ENCODE measurements at places on chromosomes 11 and 22.

DNA sequence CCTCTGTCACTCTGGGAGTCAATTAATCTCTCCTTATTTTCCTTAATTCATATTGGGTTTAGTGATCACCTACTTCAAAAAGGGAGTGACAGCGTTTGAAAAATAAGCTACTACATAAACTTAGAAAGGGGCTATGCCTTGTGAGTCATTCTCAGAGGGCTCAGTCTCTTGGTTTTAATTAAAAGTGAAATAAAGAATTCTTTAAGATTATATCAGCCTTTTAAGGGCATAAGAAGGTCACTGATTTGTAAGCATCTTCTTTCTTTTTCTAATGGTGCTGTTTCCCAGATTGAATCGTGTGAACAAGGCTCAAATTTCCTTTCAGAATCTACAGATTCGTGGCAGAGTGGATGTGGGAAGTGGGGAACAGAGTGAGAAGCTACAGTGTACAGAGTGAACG lies 636.2 kb upstream of the CCDC90B start:
- no peak for DNase-seq

- no peak for DNase-seq
These were observed 471 bp upstream of the TMEM184B start for GRCh38 chr22:38273135-38273826.

DNA sequence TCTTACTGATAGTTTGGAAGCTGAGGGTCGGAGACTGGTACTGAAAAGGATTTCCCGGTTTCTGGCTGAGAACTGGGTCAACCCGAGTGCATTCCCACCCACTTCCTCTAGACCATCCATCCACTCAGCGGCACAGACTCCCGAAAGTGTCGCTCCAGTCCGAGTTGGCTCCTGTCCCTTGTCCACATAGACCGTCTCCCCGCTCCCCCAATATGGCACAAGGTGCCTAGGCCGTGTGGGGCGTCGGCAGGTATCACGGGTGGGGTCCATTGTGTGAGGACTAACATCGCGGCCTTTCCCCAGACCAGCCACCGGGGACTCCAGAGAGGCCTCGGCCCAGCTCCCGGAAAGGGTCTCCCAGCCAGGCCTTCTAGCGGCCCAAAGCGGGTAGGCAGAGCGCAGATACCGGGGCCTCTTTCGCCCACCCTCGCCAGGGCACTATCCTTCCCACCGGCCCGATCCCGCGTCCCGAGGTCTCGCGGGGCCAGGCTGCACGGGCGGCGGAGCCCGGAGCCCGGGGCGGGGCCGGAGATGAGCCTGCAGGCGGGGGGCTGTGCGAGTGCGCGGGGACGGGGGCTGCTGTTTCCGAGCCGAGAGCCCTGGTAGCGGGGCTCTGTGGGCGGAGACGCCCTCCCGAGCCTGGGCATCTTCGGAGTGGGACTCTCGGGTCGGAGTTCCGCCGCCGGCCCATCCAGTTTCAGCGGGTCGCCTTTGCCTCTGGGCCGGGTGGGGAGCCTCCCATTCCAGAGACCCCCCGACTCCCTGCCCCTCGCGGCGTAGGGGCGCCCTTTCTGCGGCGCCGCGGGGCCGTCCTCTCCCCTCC lies 21.1 kb downstream of the SERPINH1 start:
- no peak for DNase-seq

DNA sequence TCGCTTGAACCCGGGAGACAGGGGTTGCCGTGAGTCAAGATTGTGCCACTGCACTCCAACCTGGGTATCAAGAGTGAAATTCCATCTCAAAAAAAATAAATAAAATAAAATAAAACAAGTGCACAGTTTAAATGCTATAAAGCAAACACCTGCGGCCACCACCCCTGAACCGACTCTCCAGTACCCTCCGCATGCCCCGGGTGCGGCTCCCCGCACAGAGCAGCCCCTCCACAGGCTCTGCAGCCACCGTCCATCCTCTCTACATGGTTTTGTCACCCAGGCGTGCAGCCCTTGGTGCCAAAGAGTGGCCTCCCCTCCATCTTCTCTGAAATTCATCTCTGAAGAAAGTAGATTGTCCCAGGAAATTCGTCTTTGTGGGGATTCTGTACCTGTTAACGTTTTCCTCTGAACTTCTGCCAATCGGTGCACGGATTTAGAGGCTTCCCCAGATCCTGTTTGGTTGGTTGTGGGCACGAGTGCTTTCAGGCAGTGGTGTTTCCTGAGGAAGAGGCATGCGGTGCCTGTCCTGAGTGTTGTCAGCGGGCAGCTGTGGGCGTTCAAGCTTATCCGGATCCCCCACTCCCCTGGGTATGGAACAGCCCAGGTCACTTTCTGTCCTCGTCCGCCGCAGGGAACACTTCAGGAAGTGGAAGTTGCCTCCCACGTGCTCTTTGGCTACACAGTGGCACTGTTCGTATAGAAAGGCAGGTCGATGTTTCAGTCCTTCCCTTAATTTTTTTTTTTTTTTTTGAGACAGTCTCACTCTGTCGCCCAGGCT lies 4.1 kb downstream of the MIOX start:
- no peak for DNase-seq

DNA sequence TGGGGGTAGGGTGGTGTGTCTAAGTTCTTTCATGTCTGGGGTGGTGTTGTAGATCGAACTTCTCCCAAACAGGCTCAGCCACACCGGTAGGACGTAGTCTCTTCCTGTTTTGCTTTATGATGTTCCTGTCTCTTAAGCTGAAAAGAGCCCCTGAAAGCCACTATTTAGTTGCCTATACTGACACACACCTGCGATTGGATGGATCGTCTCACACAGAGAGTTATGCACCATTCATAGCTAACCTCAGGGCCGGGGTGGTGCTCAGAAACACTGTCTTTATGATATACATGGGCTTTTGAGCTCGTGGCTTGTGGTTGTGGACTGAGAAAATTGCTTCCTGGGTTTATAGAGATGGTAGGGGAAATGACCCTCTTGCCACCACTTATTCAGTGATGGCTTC lies 137.6 kb downstream of the TEAD1 start:
- no peak for DNase-seq

- DNase-seq = no peak
These were observed 98.2 kb upstream of the NAV2 start for GRCh38 chr11:19614370-19614940.

- DNase-seq = no peak
These were observed 113.4 kb downstream of the CASP12 start for GRCh38 chr11:104784684-104785460.

DNA sequence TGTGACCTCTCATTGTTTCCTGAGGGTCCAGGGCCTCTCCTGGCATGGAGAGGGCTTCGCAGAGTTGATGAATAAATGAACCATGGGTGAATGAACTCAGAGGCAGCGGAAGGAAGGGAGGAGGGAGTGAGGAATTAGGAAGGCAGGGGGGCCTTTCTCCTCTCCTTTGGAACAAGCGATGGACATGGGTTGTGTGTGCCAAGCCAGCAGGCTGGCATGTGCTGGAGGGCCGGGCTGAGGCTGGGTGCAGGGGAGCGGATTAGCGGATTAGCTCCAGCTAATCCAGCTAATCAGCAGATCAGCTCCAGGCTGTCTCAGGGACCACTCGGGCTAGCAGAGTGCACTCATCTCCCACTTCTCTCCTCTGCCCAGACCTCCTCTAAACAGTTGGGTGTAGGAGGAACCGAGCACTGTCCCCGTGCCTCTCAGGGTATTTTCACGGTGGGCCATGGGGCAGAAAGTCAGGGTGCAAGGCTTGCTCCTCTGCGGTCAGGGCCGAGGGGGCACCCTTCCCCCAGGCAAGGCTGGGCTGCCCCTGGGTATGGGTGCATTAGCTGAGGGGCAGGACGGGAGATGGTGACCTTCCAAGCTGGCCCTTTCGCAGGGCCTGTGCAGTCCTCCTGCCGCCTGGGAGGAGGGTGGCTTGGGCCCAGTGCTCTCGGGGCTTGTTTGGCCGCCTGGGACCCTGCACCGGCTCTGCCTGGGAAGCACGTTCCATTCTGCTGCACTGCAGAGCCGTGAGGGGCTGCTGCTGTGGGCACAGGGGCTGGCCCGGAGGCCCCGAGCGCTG lies 120.3 kb upstream of the B3GAT1 start:
- no peak for DNase-seq

GRCh38 chr22:22520667-22521602 lies 865 bp upstream of the ZNF280A start:
- no peak for DNase-seq

DNA sequence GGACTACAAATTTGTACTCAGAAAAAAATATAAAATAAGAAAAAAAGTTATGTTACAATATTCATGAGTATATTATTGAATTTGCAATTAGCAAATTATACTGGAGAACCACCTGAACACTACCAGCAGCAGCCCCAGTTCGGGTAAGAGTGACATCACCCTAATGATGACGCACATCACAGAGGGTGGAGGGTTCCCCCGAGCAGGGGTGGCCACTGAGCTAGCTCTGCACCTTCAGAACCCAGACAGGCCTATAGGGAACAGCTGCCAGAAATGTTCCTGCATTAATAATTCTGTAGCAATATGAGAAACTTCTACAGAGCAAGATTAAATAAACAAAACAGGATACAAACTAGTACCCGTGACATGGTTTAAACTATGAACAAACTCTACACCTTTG lies 17.5 kb upstream of the ARAP1 start:
- DNase-seq = no peak

- no peak for DNase-seq
These were observed 3.8 kb downstream of the SELENOO start for GRCh38 chr22:50204571-50204970.

DNA sequence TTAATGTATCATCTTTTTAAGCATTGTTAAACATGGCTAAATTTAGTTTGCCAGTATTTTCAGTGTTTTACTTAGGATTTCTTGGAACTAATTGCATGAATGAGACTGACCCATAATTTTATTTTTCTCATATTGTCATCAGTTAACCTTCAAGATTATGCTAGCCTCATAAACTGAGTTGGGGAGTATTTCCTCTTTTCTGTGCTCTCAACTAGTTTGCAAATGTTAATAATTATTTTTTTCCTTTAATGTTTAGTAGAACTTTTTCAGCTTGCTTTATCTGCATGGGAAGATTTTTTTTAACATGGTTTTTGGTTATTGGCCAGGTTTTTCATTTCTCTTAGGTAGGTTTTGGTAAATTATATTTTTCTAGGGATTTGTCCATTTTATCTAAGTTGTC lies 235.4 kb upstream of the SESN3 start:
- DNase-seq = no peak

DNA sequence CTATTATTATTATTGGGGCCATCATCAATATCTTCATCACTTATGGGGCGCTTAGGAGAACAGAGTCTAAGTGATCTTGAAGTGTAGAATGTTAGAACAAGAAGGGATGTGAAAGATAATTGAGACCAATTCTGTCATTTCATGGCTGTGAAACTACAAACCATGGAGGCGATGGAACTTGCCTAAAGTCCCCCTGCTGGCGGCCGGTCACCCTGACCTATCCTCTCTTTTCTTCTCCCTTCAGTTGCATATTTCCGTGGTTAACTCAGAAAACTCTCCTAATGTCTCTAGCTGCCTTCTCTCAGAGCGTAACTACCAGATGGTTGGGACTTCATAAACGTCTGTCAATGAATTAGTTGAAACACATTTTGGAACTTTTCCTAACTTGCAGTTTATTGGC lies 6.6 kb upstream of the OR4B1 start:
- no peak for DNase-seq

DNA sequence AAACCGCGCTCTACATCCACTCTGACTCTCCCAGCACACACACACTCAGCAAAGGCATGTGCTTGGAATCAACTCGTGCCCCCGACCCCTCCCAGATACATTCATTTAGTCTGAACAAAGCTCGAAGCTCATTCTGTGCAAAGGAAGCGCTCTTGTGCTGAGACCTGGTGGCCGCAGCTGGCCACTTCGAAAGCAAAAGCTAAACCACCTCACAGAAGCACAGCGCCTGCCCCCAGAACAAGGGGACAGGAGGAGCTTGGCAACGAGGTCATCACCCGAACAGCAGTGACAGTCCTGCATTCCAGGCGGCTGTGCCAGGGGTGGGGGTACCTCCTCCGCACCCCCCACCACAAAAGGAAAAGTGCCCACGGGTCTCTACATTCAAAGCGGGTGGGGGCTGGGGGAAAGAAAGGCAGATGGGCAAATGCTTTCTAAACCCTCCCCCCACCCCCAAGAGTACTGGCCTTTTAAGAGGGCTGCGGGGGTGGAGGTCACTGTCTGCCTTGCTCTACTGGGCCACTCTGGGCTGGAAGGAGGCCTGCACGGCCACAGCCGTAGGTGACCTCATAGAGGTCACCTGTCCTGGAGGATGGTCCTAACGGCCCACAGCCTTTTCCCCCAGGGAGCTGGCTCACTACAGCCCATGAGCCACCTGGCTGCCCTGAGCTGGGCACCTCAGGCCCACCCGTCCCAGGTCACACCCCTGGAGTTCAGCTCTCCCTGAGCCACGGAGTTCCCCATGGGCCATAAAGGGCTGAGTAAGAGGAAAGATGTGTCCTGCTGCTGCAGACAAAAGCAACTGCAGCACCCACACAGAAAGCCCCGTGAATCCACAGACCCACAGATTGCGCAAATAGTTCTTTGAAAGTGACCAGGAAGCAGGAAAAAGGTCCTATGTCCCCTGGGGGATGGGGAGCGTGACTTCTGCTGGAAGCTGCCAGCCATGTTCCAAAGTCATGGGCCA lies 21.3 kb downstream of the CBX7 start:
- no peak for DNase-seq

DNA sequence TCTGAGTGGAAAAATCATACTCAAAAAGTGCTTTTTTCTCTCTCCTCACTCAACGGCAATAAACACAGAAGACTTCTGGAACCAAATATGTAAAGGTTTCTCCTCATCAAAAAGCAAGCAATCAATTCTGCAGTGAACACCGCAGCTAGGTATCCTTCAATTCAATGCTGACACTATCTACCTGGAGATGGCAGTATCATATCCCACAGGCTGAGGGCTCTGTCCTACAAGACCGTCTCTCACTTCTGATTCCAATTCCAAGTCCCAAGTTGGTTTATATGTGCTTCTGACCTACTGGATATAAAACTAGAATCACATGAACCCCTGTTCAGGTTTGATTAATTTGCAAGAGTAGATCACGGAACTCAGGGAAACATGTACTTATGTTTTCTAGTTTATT lies 59.7 kb upstream of the LUZP2 start:
- DNase-seq = no peak

DNA sequence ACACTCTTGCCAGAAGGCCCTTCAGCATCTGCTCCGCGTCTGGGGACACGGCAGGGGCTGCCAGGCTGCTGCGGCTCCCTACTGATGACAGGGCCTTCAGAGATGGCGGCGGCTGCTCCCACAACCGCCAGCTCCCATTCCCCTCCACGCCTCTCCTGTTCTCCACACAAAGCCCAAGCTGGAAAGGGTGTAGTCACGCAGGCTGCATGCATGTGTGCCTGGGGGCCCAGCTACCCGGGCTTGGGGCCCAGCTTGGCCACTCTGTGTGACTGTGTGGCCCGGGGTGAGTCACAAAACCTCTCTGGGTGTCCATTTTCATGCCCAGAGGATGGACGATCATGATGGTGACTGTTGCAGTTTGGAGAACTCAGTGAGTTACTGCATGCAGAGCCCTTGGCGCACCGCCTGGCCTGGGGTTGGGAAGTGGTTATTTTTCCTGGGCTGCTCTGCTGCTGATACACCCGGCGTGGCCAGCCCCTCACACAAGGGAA lies 31.7 kb upstream of the PARVB start:
- no peak for DNase-seq

GRCh38 chr11:70156291-70157037 lies 46.6 kb upstream of the FADD start:
- no peak for DNase-seq

- no peak for DNase-seq
These were observed 372.6 kb upstream of the NARS2 start for GRCh38 chr11:78946945-78947902.

GRCh38 chr22:31609716-31610115 lies 52.3 kb downstream of the PISD start:
- DNase-seq = no peak

Measured in T-helper 1 cell (primary cell).